Transverse colon (tissue), 4 donors: ENCODE measurements at places on chromosomes 4 and X. TPM values are rescaled to one million over a fixed set of nuclear protein-coding genes. Genes with fewer than 3 reads are reported as not detected.

DNA sequence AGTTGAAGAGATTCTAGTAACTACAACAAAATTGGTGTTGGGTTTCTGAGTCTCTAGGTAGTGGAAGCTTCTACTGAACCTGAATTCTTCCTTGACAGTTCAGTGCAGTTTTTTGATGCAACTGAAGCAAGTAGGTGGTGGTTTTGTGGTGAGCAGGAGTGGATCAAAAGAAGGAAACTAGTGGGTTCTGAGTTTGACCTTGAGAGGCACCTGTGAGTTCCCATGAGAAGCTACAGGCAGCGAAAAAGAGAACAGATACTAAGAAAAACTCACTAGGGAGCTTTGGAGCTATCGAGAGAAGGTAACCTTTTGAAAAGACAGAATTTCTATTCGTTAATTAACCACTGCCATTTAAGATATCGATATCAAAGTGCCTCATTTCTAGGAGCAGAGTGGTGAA lies 145.2 kb downstream of the PDHA2 start:
- no peak for DNase-seq

DNA sequence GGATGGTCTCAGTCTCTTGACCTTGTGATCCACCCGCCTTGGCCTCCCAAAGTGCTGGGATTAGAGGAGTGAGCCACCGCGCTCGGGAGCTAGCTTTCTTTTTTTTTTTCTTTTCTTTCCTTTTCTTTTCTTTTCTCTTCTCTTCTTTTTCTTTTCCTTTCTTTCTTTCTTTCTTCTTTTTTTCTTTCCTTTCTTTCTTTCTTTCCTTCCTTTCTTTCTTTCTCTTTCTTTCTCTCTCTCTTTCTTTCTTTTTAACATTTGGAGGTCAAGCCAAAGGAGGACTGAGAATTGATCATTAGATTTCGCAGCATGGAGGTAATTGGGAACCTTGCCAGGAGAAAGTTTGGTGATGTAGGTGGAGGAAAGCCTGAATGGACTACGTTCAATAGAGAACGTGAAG lies 67.4 kb downstream of the LARP7 start:
- no peak for DNase-seq

GRCh38 chr4:4810092-4810774 lies 49.2 kb upstream of the MSX1 start:
- no peak for DNase-seq

DNA sequence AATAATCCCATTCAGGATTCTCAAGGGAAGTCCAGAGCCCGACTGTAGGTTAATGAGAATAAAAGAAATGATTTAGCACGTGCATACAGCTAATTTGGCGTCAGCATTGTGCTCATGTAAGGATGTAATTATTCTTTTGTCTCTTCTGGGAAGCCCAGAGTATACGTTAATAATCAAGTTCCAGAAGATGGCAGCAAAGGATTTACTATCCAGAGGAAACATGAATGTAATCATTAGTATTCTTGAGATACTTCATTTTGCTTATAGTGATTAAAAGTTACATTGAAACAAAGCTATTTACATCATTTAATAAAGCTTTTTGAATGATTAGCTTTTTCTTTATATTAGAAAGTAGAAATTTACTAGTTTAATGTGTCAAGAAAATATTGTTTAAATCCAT lies 27.1 kb upstream of the MAP9 start:
- no peak for DNase-seq

GRCh38 chrX:120468479-120468824 lies 644 bp downstream of the LAMP2 start:
- DNase-seq: no peak

- DNase-seq: no peak
Measured at GRCh38 chrX:152177497-152178269, 39.3 kb upstream of the MAGEA10 start.

- no peak for DNase-seq
Measured at GRCh38 chrX:13569479-13570260, at the start of gene EGFL6. Gene EGFL6, plus strand, starts transcription at chrX:13569601. Its CDS starts 261 bp downstream, at chrX:13569862.

GRCh38 chr4:4991541-4992099 lies 27.6 kb downstream of the CYTL1 start:
- DNase-seq: no peak

GRCh38 chr4:6352031-6352692 lies 82.5 kb downstream of the WFS1 start:
- DNase-seq: no peak

Gene FLNA
- total RNA-seq: 632 TPM

GRCh38 chr4:152981278-152981677 lies 45.2 kb downstream of the FHDC1 start:
- DNase-seq: no peak

- DNase-seq: no peak
Measured at GRCh38 chr4:16377887-16378286, 151.6 kb upstream of the TAPT1 start.

Gene MAGEB18
- total RNA-seq: not detected

DNA sequence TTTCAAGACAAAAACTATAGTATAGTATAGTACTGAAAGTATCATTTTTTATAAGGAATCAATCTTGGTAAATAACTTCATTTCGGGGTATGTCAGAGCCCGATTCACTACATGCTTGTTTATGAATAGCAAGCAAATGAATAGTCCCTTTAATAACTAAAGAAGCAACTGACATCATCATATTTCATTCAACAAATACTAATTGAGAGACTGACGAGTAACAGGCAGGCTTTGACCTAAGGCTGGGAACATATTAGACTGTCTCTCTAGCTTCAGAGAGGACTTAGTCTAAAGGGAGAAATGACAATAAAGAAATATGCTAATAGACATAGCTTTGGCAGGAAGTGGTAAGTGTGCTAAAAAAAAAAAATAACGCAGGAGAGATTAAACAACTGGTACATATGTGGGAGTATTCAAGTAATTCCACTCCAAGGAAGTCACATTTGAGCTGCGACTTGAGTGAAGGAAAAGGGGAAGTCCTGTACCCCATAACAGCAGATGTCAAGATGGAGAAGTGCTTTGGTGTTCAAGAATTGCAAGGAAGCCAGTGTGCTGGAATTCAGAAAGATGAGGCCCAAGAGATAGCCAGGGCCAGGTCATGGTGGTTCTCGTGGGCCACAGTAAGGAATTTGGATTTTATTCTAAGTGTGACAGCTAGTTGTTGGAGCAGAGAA lies 284.9 kb downstream of the FBXO8 start:
- DNase-seq: no peak

GRCh38 chr4:5066101-5066500 lies 14.8 kb downstream of the STK32B start:
- no peak for DNase-seq

Gene CITED1
- 0.82 TPM for total RNA-seq

- DNase-seq: no peak
Measured at GRCh38 chr4:22906045-22906444, 213.3 kb downstream of the GBA3 start.

GRCh38 chr4:47334652-47335051 lies 128.8 kb downstream of the COMMD8 start:
- DNase-seq: no peak

- no peak for DNase-seq
Measured at GRCh38 chrX:24423960-24424359, 41.1 kb upstream of the PDK3 start.

DNA sequence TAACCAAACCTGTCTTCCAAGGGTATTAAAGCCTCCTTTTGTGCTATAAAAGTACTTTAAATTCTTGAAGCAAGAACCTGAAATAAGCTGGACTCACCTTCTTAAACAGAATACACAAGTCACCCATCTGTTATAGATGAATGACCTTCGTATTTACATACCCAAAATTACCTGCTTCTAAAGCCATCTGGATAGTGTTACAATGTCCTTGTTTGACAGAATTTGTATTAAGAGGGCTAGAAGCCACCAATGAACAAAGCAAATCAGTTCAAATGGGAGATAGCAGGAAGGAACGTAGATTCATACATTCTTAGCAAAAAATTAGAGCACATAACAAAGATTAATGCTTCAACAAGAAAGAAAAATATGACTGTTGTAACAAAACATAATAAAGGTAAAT lies 33.7 kb upstream of the CCSER1 start:
- DNase-seq: no peak

DNA sequence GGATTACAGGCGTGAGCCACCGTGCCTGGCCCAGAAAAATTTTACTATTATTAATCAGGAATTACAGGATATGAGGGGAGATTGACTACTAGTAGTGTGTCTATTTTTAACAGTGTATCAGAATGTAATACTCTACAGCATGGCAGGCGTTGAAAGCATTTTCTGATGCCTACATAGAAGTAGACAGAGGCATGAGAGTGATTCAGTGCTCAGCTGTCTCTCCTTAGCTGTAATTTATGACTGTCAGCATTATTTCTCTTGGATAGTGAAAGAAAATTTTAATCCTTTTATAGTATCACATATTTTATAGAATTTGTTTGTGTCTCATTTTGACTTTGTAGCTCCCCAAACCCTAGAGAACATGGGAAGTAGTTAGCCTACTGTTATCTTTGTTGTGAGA lies 20.7 kb downstream of the ARHGAP24 start:
- no peak for DNase-seq

Gene PAGE2
- total RNA-seq: not detected

DNA sequence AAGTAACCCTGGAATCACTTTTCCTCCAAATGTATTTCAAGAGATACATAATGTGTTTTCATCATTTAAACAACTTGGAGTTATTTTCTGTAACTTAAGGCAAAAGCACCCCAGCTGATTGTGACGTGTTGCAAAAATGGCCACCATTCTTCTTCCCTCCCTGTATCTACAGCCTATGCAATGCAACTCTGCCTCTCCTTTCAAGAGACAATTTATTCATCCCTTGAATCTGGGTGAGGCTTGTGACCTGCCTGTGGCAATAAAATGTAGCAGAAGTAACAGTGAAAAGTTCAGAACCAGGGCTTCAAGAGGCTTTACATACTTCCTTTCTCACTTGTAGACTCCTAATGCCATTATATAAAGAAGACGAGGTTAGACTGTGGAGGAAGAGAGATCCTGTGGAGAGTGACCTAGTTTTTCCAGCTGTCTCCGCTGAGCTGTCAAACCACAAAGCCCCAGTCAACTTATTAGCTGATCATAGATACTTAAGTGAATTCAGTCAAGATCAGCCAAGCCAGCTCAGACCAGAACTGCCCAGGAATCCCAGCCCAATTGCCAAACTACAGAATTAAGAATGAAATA lies 81.0 kb upstream of the KLF3 start:
- DNase-seq: no peak

DNA sequence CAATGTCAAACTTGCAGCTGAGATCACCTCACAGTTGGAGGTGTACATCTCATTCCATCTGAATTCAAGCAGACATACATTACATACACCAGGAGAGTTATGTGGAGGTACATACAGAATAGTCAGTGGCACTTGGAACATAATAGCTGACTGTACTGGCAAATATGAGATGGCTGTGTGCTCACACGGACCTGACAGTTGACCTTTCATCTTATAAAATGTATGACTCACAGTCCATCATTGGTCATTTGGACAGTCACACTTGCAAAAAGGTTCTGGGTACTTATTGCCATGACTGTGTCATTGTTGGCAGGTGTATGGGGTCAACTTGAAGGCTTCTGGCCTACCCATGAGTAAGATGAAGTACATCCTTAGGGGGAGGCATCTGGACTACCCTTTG lies 88.6 kb upstream of the WDR1 start:
- DNase-seq: no peak

DNA sequence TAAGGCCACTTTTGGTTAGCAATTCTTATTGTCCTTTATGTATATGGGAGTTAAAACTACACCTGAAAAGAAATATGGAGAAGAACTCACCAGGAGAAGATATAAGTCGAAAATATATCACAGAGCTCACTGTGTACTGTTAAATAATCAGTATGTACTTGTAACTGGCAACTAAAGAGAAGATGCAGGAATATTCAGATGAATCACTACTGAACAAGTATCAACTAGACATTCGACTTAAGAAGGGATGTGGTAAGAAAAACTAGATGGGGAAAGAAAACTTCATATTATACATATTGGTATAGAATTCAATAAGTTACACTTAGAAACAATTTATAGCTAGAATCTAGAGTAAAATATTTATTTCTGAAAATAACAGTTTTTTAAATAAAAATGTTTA lies 230.0 kb downstream of the CAMK2D start:
- DNase-seq: no peak

- DNase-seq: no peak
Measured at GRCh38 chr4:26020083-26020668, 106.2 kb downstream of the SMIM20 start.

- no peak for DNase-seq
Measured at GRCh38 chrX:111191598-111191997, 78.7 kb downstream of the CAPN6 start.

Gene DSPP
- total RNA-seq: not detected

DNA sequence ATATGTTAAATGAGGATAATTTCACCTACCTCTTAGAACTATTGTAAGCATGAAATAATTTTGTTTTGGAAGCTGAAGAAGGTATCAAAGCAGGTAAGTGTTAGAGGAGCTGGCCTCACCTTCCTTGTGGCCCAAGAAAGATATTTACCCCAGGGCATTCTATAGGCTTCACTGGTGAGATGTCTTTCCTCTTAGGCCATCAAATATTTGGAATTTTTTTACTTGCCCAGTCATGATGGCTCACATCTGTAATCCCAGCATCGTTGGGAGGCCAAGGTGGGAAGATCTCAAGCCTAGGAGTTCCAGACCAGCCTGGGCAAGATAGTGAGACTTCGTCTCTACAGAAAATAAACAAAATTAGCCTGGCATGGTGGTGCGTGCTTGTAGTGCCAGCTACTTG lies 6.1 kb upstream of the SMS start:
- DNase-seq: no peak

DNA sequence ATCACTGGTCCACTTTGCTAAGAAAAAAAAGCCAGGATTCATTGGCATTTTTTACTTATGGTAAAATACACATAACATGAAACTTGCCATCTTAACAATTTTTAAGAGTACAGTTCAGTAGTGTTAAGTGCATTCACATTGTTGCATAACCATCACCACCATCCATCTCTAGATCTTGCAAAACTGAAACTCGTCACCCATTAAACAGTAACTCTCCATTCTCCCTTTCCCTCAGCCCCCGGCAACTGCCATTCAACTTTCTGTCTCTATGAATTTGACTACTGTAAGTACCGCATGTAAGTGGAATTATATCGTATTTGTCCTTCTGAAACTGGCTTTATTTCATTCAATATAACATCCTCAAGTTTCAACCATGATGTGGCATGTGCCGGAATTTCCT lies 56.3 kb upstream of the LNX1 start:
- DNase-seq: no peak

Gene HTRA3
- 6.8 TPM for total RNA-seq

GRCh38 chr4:11609751-11610150 lies 181.1 kb upstream of the HS3ST1 start:
- no peak for DNase-seq
